ENCODE measurements at places on chromosomes 5 and 9.

GRCh38 chr5:8094304-8094703, 225.4 kb downstream of the MTRR start:
- DNase-seq: no peak

GRCh38 chr9:106892632-106893031, 29.7 kb downstream of the ZNF462 start:
- no peak for DNase-seq

- no peak for DNase-seq
Measured at GRCh38 chr5:105688227-105688792, 1982.4 kb downstream of the EFNA5 start.

DNA sequence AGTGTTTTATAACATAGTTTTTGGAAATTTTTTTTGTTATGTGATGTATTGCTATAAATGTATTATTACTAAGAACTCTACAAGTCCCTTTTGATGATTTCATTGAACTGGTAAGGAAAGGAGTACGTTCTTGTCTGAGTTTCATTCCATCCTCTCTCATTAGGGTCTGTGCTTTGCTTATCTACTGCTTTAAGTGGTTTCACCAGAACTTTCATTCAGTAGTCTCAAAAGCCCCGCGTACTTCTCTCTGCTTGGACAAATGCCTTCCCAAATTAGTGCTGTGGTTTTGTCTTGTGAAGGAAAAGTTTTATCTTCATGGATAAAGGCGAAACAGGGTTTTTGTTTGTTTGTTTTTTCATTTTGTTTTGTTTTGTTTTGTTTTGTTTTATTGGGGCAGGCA, 469.8 kb upstream of the WWC1 start:
- DNase-seq: no peak

DNA sequence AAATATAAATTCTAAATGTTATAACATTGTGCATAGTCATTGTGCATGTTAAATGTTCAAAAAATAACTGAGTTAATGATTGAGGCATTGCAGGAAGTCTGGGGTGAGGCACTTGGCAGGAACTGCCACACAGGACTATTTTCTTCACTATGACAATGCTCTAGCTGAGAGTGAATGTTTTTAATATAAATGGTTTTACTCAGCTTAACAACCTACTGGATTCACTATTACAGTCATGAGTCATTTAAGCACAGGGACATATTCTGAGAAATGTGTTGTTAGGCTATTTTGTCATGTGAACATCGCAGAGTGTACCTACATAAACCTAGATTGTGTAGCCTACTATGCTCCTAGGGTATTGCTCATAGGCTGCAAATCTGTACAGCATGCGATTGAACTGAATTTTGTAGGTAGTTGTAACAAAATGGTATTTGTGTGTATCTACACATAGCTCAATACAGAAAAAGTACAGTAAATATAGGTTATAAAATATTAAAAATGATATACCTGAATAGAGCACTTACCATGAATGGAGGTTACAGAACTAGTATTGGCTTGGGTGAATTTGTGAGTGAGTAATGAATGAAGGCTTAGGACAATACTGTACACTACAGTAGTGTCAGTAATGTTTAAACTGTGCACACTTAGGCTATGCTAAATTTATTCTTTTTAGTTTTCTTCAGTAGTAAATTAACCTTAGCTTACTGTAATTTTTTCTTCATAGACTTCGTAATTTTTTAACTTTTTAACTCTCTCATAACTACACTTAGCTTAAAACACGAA, 346.1 kb upstream of the PTGER4 start:
- DNase-seq: no peak

GRCh38 chr9:5825223-5825622, 7.7 kb downstream of the ERMP1 start:
- no peak for DNase-seq

GRCh38 chr5:32932241-32932935, 221.3 kb downstream of the NPR3 start:
- DNase-seq: no peak

GRCh38 chr5:169356181-169356580, 55.2 kb upstream of the SLIT3 start:
- no peak for DNase-seq

DNA sequence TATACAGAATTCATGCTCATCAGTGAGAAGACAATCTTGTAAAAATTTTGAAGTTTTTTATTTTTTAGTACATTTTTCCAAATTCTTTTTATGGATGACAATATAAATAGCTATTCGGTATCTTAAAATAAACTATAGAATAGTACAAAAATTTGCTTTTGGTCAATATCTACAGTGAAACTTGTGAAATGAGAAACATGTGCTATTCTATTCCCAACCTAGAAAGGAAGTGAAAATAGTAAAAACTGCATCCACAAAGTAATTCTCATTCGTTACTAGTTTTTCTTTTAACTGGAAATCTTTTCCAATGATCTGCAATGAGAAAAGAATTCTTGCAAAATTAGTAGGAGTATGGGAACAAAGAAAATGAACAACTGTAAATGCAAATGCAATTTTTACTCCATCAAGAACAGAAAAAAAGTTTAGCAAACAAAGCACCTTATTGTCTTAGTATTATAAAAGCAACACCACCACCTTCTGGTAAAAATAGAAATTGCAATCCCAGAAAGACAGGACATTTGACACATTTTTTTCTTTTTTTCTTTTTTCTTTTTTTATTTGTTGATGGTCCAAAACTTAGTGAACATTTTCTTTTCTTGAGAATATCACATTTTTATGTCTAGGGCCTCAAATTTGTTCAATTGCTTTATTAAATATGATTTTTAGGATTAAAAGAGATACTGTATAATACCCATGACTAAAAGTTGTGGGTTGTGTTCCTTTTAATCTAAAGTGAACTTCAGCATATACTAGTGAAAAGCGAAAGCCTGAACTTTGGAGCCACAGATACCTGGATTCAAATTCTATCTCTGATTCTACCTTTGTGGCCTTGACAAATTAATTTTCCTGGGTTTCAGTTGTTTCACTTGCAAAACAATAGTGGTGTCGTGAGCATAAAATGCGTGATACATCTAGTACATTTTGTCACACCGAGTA, 72.3 kb downstream of the SLCO4C1 start:
- DNase-seq: no peak

DNA sequence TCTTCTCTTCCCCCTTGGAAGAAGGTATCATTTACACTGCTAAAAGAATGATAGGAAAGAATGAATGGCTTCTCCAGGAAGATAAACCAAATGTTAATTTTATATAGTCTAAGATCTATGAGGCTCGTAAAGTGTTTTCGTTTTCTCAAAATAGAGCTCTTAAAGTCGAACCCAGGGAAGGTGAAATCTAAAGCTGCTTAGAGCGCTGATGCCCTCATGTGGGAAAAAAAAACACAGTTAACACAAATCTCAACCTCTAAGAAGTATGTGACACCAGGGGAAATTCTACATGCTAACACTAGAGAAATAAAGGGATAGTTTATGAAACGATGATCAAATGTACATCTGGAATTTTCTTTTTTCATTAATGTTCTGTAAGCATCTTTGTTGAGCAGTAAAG, 257.9 kb downstream of the RASEF start:
- DNase-seq: no peak

- no peak for DNase-seq
Measured at GRCh38 chr9:132061526-132061925, 18.1 kb downstream of the MED27 start.

GRCh38 chr5:75524071-75524470, 12.4 kb downstream of the POLK start:
- DNase-seq: no peak

DNA sequence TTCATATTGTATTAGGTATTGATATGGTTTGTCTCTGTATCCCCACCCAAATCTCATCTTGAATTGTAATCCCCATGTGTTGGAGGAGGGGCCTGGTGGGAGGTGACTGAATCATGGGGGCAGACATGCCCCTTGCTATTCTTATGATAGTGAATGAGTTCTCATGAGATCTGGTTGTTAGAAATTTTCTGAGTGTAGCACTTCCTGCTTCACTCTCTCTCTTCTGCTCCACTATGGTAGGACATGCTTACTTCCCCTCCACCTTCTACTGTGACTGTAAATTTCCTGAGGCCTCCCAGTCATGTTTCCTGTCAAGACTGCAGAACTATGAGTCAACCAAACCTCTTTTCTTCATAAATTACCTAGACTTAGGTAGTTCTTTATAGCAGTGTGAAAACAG, 187.4 kb upstream of the SLC24A2 start:
- no peak for DNase-seq

DNA sequence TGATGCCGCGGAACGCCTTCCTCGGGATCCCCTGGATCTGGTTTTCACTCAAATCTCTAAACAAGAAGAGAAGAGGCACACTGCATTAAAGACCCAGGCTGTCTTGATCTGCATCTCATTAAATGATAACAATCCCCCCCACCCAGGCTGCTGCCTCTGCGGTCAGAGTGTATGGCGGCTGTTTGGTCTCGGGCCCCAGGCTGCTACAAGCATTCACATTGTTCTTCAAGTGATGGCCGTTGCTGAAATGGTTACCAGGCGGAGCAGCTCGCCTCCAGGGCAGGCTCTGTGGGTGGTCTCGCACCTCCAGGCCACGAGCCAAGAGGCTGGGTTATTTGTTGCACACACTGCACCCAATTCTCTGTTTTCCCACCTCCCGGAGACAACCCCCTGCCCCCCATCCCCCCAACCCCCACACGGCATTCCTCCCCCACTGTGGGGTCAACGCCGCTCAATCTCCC, 304.1 kb upstream of the PANK3 start:
- DNase-seq: no peak

- no peak for DNase-seq
Measured at GRCh38 chr5:104569621-104570020, 1007.0 kb upstream of the NUDT12 start.

- no peak for DNase-seq
Measured at GRCh38 chr9:4490705-4491625, 697 bp downstream of the SLC1A1 start.

GRCh38 chr9:35028341-35028740, 38.8 kb downstream of the DNAJB5 start:
- DNase-seq: no peak

- no peak for DNase-seq
Measured at GRCh38 chr9:81150016-81150625, 539.2 kb downstream of the TLE1 start.

DNA sequence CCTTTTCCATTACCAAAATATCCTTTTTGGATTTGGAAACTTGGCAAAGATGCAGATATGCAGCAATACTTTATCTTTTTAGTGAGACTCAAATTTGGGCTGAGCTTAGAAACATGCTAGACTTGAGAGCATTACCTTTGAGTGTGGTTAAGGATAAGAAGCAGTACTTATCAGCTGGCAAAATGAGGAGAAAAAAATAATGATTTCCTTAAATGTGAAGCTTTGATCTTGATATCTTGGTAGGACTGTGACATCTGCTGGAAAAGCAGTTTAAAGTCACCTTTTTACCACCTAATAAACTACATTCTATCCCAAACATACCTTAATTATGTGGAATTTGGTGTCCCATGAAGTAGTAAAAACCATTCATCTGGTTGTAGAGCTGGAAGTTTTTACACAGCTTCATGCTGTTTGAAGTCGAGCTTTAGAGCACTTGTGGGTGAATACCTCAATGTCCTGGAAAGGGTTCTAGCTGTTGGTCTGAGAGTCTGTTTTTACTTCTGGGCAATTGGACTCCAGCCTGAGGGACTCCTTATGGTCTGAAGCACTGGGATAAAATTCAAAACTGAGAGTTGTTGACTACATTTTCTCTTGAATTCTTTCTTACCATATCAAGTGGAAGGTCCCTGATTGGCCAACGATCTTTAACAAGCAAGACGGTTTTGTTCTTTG, 53.4 kb downstream of the LRRC70 start:
- no peak for DNase-seq

- DNase-seq: no peak
Measured at GRCh38 chr9:19378647-19379046, 1.4 kb downstream of the RPS6 start.

- DNase-seq: no peak
Measured at GRCh38 chr5:60230456-60230855, 336.9 kb upstream of the PDE4D start.

- no peak for DNase-seq
Measured at GRCh38 chr9:91119142-91119541, 242.6 kb downstream of the AUH start.

DNA sequence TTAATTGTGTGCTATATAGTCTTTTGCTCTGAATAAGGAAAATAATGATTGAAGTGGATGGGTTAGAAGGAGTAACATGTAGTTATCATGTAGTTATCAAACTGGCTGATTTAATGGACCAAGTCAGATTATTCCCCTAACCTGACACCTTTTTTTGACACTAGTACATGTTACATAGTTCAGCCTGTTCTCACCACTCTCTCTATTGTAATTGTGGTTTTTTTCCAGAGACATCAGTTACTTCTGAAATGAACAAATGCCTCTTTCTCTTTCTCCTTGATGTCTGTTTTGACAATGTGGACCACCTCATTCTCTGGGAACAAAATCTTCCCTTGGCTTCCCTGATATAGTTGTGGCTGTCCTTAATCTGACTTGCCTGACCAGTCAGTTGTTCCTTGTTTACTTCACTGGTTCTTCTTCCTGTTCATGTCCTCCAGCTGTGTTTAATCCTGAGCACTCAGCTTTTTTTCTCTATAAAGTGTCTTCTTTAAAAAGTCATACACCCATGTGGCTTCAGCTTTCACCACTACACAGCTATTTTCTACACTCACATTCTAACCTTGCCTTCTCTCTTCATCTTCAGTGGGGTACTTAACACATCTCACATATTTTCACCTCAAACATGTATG, 243.4 kb downstream of the ARRDC3 start:
- no peak for DNase-seq

DNA sequence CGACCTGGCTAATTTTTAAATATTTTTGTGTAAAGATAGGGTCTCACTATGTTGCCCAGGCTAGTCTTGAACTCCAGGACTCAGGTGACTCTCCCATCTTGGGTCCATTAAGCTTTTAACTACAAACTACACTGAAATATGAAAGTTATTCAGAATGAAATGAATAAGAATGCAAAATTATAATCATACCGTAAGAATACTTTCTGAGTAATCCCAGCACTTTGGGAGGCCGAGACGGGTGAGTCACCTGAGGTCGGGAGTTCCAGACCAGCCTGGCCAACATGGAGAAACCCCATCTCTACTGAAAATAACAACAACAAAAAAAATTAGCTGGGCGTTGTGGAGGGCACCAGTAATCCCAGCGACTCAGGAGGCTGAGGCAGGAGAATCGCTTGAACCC, 1.1 kb upstream of the ORM1 start:
- DNase-seq: no peak

- no peak for DNase-seq
Measured at GRCh38 chr5:52945040-52945439, 44.1 kb upstream of the ITGA2 start.
